ENCODE measurements at places on chromosomes 11 and 22.

- DNase-seq, result no peak
Measured at GRCh38 chr22:19885841-19886592, 31.3 kb upstream of the GNB1L start.

GRCh38 chr11:121068787-121069186, 32.3 kb upstream of the TECTA start:
- DNase-seq, result no peak

GRCh38 chr22:39360674-39361413, 11.1 kb downstream of the SYNGR1 start:
- DNase-seq, result no peak

DNA sequence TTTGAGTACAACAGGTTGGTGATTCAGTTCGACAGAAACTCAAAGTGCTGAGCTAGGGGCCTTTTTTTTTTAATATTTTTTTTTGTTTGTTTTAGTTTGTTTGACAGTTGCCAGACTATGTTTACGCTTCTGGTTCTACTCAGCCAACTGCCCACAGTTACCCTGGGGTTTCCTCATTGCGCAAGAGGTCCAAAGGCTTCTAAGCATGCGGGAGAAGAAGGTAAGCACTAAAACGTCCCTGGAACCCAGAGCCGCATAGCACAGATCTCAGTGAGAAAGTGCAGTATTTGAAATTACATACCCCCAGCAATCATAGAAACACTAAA, 649 bp downstream of the PRRG4 start:
- no peak for DNase-seq

DNA sequence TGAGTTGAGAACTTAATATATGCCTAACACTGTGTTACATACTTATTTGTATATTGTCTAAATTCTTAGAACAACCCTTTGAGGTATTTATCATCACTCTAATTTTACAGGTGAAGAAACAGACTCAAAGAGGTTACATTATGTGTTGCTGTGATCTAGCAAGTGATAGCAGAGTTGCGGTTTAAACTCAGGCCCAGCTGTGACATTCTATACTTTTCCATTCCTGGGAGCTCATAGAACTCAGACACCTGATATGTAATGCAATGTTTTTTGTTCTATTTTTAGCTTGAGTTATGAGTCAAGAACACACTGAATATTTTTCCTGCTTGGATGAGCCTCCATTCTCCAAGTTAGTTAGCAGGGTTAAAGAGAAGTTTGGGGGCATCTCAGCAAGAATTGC, 449.7 kb upstream of the DDI1 start:
- no peak for DNase-seq

- peak; percentile 4 for DNase-seq
Measured at GRCh38 chr11:121417055-121417551, 35.0 kb upstream of the SORL1 start.

DNA sequence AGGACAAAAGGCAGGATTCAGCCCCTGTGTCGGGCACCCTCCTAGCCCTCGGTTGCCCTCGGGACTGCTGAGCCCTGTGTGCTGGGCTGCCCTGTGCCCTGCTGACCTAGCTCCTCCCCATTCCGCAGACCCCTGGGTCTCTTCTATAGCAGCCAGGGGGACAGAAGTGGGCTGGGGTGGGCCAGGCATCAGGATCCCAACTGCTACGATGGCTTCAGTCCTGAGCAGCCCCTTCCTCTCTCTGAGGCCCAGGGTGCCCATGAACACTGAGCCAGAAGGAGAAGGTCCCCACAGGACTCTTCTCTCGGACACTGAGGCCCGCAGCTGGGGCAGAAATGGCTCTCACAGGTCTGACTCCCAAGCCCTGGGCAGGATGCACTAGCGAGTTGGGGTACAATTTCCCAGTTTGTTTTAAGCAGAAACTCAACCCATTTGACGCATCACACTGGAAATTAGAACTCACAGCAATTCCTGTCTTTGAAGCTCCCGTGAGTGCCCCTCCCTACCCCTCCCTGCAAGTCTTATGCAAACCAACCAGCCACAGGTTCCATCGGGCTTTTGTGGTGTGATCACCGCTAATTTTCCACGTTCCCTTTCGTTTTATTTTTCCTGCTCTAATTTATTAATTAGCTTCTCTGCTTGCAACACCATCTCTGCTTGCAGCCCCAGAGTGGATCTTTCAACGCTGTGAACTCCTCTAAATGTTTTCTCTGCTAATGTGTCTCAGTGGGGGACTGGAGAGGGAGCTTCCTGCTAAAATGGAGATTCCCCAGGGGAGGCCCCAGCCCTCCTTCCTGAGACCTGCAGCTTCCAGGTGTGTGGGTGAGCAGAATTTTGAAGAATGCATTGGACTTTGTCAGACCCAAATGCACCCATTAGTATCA, 56.7 kb downstream of the PHF21B start:
- no peak for DNase-seq
